ENCODE measurements at places on chromosomes 4 and X. TPM values are rescaled to one million over a fixed set of nuclear protein-coding genes. Genes with fewer than 3 reads are reported as not detected.

Gene ZNF718
- 10.0 TPM for total RNA-seq

Gene FREM3
- total RNA-seq, result not detected

Gene TRIML1
- 0.70 TPM for total RNA-seq

Gene BBS12
- 2.5 TPM for total RNA-seq

Gene ITIH6
- under 0.01 TPM for total RNA-seq

Gene CXCL1
- total RNA-seq, result 404 TPM

All from glomerular endothelial cell (primary cell).